ENCODE measurements at places on chromosomes 7 and 10. TPM values are rescaled to one million over a fixed set of nuclear protein-coding genes. Genes with fewer than 3 reads are reported as not detected.

The CARD11 gene
- total RNA-seq: not detected

The SPDYE5 gene
- not detected for total RNA-seq

The CPED1 gene
- 44.9 TPM for total RNA-seq

DNA sequence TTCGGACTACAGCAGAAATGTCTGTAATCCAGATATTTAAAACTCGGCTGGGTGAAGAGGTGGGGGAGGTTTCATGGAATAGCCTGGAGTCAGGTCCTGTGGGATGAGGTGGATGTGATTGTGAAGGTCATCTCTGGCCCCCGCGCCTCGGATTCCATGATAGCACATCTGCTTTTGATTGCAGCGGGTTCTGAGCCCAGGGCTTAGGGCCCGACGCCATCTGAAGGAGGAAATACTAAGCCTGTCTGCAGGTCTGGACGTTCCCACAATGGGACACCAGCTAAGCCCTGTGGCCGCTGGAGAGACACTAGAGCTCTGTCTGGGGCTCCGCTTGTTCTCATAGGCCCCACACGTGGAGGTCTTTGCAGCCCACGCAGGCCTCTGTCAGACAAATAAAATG, 328.7 kb downstream of the CXCL12 start:
- no peak overlapping the region for H3K27ac ChIP-seq
- H3K27me3 ChIP-seq: no peaks in the 10 kb centered on the region
- H3K4me3 ChIP-seq: no peak overlapping the region
- H3K36me3 ChIP-seq: no peaks in the 10 kb centered on the region

DNA sequence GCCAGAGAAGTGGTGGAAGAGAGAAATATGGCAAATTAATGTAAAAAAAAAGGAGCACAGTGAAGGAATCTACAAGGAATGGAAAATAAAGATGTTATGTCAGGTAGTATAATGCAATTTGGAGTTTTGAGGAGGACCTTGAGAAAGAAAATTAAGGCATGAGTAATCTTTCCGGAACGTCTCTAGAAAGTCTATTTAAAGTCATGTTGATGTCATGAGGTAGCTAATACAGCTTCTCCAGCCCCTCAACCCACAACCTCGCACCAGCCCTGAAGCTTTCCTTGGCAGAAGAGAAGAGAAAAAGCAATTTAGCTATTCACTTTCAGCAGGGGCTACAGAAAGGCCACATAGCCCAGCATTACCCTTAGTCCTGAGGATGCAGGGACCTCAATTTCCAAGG, 22.5 kb downstream of the TRDMT1 start:
- H3K27ac ChIP-seq: no peak overlapping the region
- no peaks in the 10 kb centered on the region for H3K27me3 ChIP-seq
- H3K4me1 ChIP-seq: peaks cover 7% of the 10 kb centered on the region
- no peak for DNase-seq

GRCh38 chr10:32795598-32796183, 162.3 kb downstream of the ITGB1 start:
- H3K27ac ChIP-seq: no peak overlapping the region
- DNase-seq: no peak
- H3K36me3 ChIP-seq: no peaks in the 10 kb centered on the region
- no peaks in the 10 kb centered on the region for H3K27me3 ChIP-seq
- H3K4me1 ChIP-seq: no peaks in the 10 kb centered on the region
- no peak overlapping the region for H3K4me3 ChIP-seq

Data from stomach (tissue), 19 donors.